ENCODE measurements at places on chromosomes 5 and 9. TPM values are rescaled to one million over a fixed set of nuclear protein-coding genes. Genes with fewer than 3 reads are reported as not detected.
A peak's percentile ranks its signal among the peaks of the same experiment; 100 is the strongest.

Gene SOX30
- total RNA-seq, result not detected

Gene HIGD2A
- 119 TPM for total RNA-seq

GRCh38 chr5:41747301-41747700, 122.9 kb downstream of the OXCT1 start:
- DNase-seq, result peak; percentile 47

Gene EPB41L4B
- 0.88 TPM for total RNA-seq

DNA sequence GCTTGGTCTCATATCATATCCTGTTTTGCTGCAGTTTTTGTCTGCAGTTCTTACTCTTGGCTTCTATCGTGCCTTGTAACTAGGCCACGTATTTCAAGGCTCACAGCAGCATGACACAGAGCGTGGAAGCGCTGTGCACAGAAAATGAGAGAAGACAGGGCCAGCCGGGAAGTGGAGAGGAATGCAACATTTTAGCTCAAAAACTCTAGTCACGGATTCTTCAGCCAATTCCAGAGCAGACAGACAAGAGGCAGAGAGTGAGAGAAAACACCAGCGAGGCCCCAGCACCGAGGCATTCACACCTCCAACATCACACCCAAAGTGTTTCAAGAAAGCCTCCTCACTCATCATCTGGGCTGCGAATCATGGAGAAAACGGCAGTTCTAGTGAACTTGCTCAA, 160.8 kb downstream of the DNAH5 start:
- DNase-seq, result no peak

GRCh38 chr5:89556215-89556913, 673.4 kb upstream of the MEF2C start:
- DNase-seq, result no peak

Gene NKD2
- total RNA-seq, result 2.2 TPM

Gene SLC34A3
- not detected for total RNA-seq

GRCh38 chr5:58934629-58935097, 351.8 kb downstream of the RAB3C start:
- DNase-seq, result no peak

- no peak for DNase-seq
Measured at GRCh38 chr5:73446631-73447529, 1.7 kb downstream of the FOXD1 start.

GRCh38 chr5:140042643-140043507, at the start of gene NRG2:
Gene NRG2, minus strand, starts transcription at chr5:140043299.
- DNase-seq, result no peak

DNA sequence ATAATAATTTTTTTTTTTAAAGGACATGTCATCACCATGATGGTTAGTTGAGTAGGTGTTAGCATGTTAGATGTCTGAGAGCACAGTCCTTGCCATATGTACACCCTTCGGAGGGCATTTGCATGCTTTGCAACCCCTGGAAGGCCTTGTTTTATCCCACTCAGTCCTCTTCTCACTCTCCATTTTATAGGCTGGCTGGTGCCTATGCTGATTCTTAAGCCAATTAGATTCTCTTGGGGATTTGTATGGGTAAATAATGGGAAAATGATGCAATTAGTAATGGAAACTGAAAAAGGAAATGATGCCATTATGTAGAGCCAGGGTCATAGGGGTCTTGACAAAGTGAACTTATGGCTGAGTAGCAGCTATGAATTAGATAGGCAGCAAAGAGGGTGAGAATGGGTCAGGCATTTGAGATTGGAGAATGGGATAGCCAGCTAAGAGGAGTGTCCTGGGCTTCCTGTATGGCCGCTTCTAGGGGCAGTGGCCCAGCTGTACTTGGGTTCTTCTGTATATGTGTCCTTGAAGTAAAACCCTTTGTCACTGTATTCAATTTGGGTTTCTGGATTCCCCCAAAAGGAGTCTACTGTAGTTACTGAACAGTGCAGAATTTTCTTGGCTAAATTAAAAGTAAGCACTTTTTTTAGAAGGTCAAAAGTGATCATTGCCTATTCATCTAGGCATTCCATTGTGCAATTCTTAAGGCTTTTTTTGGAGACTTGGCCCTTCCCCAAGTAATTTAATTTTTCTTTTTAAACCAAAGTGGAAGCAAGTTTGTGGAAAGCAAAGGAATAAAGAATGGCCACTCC, 31.6 kb downstream of the LRRTM2 start:
- no peak for DNase-seq

Measured in glomerular endothelial cell (primary cell).